ENCODE measurements at places on chromosomes 12 and 14.

GRCh38 chr14:70890826-70891659 lies 16.2 kb upstream of the PCNX1 start:
- no peak for DNase-seq

DNA sequence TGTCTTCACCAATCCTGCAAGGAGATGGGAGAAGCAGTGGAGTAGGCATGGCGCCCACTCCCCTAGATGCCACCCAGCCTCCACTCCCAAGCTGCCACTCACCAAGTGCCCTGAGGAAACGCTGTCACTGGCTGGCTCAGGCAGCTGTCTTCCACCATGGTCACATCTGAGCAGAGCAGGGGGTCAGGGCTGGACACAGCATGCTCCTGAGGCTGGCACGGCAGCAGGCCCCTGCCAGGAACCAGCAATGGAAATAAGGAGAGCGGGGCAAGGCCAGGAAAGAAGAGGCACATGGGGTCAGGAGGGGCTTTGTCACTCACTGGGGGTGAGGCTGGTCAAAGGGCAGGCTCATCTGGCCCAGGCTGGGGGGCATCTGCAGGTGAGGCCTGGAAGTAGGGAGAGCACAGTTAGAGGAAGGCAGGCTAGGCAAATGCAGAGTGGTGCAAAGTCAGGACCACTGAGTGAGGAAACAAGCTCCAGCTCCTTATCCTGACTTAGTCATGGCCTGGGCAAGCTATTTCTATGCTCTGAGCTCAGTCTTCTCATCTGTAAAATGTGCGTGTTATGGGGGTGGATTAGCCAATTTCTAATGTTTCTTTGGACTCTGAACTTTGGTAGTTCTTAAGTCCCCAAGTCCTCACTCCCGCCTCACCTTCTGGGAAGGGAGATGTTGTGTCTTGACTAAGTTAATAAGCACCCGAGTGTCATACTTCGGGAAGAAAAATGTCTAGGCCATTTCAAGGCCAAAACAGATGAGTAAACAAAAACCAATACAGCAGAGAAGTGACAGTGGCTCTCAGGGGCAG lies 8.0 kb downstream of the NAB2 start:
- DNase-seq = no peak

- no peak for DNase-seq
Measured at GRCh38 chr12:74732826-74733225, 195.2 kb downstream of the ATXN7L3B start.

DNA sequence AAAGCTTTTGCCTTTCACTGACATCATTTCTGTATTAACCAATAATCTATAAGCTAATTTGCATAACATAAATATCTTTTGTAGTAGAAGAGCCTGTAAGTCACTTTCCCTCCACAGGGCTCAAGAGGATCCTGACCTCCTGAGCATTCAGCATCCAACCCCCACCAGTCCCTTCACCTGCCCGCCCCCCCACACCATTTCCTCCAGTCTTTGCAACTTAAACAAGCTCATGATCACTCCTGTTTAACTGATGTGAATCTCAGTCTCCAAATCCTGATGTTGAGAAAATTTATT lies 12.0 kb upstream of the CRY1 start:
- DNase-seq = no peak

DNA sequence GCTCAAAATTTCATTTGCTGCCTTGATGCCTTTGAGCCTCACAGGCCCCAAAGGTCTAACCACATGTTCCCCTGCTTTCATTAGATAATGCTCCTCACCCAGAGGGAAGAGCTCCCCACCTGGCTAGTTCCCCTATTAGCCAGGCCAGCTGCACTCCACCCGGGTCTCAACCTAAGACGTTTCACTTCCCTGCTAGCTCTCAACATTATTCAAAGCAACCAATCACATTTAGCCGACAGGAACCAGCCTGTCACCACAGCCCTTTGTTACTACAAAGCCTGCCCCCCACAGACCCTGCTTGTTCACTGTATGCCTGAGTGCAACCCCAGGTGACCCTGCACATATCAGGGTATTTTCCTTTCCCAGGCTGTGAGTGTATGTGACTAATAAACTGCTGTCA lies 78.6 kb downstream of the SLC15A5 start:
- no peak for DNase-seq

GRCh38 chr12:116712458-116713303 lies 25.2 kb downstream of the SPRING1 start:
- no peak for DNase-seq

- no peak for DNase-seq
Measured at GRCh38 chr12:95336387-95337067, 118.9 kb downstream of the VEZT start.

- DNase-seq = peak; percentile 63
Measured at GRCh38 chr12:96034621-96035282, 635 bp downstream of the LTA4H start.

DNA sequence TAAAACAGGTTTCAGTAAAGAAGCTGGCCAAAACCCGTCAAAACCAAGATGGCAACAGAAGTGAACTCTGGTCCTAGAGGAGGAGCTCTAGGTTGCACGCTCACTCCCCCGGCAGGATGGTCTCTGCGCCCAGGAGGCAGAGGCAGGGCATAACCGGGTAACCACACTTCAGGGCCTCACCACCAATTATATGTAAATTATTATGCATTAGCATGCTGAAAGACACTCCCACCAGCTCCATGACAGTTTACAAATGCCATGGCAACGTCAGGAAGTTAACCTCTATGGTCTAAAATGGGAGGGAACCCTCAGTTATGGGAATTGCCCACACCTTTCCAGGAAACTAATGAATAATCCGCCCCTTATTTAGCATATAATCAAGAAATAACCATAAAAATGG lies 20.1 kb upstream of the SLC6A12 start:
- DNase-seq = peak; percentile 44

DNA sequence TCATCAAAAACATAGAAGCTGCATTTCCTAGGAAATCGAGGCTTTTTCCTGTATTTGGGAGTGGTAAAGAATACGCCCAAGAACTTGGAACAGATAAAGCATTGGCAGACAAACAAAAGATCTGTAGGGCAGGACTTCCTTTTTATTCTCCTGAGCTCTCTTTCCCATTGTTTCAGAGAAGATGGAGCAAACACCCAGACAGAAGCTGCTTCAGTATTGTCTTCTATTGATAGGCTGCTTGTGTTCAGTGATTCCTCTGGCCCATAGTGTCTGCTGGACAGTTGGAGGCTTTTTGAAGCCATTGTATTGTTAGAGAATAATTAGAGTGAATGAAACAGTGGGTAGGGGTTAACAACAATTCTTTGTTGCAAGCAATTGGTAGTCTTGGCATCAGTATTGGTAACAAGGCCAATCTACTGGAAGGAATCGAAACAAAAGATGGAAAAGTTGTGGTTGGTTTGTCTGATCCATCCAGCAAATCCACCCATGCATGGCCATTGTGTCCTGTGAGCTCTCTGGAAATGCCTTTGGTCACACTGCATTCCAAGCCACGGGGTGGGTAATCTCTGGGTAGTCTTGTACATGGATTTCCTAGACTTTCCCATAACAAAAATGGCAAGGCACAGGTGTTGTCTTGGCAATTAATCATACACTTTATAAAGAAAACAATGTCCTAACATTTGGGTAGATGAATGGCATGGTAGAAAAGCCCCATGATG lies 424.8 kb downstream of the RAD51B start:
- no peak for DNase-seq

DNA sequence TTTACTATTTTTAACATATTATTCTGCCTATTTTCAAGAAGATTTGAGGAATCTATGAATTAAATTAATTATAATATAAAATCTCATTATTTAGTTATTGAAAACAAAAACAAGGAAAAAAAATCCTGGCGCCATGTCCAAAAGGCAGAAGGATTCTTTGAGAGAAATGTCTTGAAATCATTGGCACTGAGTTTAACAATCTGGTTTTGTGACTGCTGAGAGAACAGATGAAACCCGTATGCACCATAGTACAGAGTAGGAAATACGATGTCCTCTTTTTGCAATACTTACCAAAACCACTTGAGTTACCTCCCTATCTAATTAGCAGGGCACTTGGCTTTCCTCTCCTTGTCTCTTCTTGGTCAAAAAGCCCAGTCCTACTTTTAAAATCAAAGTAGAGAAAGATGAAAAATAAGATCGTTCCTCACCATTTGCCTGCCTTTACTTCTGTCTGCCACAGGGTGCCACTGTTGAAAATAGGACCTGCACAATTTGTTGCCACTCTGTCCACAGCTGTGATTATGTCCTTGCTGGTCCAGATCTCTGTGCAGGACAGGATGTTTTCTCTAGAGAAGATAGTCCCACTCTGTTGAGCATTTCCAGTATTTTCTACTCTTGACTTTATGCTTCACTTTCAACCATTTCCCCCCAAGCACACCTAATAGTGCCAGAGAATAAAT lies 179.7 kb downstream of the PDZRN4 start:
- no peak for DNase-seq

DNA sequence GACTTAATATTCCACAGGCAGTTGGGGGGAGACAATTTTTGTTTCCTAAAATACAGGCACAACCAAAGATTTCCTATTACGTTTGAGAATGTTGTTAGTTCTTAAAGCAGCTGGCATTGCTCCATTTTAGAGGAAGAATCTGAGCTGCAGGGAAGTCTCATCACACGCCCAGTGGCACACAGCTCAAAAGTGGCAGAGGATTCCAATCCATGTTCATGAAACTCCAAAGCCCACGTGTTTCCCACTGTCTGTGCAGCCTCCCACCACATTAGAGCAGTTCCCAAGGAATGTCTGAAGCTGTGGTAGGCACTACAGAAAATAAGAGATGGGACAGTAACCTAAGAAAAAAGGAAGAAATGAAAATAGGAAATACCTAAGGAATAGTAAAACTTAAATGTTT lies 6.1 kb upstream of the IL26 start:
- DNase-seq = no peak

- DNase-seq = no peak
Measured at GRCh38 chr14:66371776-66372175, 114.4 kb upstream of the CCDC196 start.

DNA sequence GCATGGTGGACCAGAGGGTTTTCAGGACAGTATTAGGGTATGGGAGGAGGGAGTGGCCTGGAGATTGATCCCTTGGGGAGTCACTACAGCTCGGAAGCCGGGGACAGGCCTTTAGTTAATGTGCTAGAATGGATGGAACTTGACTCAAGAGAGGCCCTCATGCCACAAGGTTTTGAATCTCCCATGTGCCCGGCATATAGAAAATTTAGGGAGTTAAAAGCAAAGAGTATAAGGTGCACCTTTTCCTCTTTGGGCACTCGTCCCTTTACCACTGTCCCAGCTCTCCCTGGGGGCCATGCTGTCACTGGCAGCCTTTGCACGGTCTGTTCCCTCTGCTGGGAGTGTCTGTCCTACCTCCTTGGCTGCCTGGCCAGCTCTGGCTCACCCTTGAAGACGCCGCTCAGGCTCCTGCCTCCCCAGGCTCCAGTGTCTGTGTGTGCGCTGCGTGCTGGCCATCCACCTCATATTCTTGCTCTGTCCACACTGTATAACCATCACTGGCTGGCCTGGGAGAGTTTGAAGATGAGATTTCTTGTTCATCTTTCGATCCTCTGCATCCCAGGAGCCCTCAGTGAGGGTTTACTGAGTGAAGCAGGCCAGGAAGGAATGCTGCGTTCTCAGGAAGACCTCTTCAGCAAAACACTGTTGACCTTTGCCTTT lies 161.3 kb downstream of the ZFP36L1 start:
- no peak for DNase-seq

DNA sequence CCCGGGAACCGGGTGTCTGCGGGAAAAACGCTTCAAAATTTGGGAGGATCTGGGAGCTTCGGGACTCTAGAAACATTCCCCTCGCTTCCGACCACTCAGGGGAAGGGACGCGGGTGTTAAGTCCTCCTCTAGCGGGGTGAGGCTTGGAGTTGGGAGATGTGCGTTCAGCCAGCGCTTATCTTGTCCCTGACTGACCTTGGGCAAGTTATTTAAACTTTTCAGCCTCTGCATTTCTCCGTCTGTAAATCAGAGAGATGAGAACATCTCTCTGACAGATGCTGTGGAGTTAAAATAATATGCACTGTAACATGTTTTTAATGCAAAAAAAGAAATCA lies 76.9 kb upstream of the ANO4 start:
- DNase-seq = no peak

DNA sequence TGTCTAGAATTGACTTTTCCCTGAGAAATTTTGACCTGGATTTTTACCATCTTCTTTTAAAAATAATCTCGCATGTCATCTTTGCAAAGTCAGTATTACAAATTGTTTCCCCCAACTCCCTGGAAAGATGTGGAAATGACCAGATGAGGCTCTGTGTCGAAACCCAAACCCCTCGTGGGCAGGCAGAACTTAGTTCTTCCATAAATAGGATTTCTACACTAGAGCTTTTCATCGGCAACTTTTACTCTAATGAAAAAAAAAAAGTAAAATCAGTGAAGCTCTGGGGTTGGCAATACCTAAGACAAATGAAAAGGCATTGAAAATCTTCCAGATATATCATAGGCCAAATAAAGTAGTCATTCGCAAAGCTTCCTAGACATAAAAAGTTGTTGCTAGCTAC lies 17.0 kb downstream of the SSPN start:
- DNase-seq = no peak

DNA sequence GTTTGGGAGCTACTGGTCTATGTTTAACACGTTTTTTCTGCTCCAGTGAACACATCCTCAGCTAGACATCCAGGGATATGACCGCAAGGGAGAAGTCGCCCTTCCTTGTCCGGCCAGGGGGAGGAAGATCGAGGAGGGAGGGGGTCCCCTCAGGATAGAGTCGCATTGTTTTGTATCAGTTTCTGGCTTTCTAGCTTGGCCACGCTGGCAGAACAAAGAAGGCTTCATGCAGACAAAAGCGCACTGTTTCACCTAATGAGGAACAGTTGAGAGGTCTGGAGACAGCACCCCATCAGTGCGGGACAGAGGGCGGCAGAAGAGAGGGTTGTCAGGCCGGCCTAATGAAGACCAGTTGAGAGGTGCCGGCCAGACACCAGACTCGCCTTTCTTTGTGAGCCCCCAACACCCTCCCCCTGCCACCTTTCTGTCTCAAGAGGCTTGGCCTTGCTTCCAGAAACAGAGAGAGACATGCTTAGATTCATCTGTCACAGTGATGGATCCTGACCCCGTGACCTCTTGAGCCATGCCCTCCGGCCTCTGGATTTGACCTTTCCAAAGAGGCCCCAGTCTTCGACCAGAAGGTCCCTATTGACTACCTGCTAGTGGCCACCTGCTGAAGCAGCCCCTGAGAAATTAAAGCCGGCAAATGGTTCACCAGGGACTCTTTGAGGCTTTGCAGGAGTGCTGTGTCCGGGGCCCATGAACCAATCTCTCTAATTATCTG lies 254.7 kb upstream of the TBX3 start:
- no peak for DNase-seq

GRCh38 chr14:85437148-85437547 lies 92.8 kb upstream of the FLRT2 start:
- DNase-seq = no peak

GRCh38 chr14:23346693-23347405 lies 5.8 kb downstream of the SLC22A17 start:
- DNase-seq = no peak

DNA sequence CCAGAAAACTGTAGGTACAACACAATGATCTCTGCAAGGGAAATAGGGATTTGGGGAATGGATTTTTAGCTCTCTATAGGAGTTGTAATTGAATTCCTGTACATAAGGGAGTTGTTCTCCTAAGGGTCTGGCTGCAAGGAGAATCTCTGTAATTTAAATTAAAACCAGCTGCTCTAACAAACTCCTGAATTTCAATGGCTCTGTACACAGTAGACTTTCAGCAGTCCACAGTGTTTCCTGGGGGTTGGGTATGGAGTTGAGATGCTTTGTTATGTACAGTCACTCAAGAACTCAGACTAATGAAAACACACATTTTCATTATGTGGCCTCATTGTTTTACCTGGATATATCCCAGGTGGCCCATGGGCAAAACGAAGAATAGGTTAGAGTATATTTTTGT lies 93.2 kb downstream of the NAV3 start:
- no peak for DNase-seq

- no peak for DNase-seq
Measured at GRCh38 chr12:65949971-65950370, 125.7 kb downstream of the HMGA2 start.
